CD4-positive, alpha-beta T cell treated with Interleukin-4 for 4 hours (primary cell): ENCODE measurements at places on chromosomes 1 and 21.
A peak's percentile ranks its signal among the peaks of the same experiment; 100 is the strongest.

DNA sequence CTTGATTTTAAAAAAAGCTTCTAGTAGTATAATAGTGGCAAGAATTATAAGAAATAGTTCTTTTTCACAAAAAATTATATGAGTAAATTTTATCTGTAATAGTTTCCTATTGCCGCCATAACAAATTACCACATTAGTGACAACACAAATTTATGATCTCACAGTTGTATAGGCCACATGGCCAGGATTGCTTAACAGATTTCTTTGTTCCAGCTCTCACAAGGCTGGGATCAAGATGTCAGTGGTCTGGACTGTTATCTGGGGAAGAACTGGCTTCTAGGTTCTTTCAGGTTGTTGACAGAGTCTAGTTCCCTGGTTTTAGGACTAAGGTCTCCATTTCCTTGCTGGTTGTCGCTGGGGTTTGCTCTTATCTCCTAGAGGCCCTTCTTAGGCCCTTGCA lies 236.4 kb downstream of the USP25 start:
- no peak for DNase-seq

- peak; percentile 47 for DNase-seq
Measured at GRCh38 chr1:182054698-182055326, 6.7 kb downstream of the ZNF648 start.

DNA sequence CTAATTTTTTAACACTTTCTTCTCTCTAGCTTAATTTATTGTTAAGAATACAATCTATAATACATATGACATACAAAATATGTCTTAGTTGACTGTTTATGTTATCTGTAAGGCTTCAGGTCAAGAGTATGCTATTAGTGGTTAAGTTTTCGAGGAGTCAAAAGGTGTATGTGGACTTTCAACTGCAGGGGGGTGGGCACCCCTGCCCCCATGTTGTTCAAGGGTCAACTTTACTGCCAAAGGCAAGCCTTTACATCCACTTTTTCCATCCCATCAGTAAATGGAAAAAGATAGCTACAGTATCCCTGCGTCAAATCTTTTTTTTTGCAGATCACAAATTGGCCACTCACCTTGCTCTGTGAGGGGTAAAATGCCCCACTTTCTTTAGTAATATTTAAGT lies 6.3 kb downstream of the METTL18 start:
- no peak for DNase-seq

GRCh38 chr1:37807220-37807554 lies 403 bp upstream of the C1orf122 start:
- DNase-seq: no peak

DNA sequence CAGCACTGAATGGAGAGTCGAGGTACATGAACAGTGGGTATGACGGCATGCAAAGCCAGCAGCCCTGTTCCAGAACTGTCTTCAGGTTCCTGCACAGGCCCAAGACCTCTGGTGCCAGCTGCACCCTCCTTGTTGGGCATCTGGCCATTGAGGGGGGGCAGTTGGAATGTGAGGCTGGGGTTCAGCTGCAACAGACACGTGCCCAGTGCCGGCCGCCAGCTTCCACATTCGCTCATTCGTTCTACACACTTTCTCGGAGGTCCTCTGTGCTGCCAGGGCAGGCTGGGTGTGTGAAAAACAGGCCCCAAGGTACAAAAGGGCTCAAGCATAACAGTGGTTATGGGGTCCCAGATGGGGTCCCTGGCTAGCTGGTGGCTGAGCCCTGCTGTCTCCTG lies 37.9 kb upstream of the SLC19A1 start:
- DNase-seq: no peak

DNA sequence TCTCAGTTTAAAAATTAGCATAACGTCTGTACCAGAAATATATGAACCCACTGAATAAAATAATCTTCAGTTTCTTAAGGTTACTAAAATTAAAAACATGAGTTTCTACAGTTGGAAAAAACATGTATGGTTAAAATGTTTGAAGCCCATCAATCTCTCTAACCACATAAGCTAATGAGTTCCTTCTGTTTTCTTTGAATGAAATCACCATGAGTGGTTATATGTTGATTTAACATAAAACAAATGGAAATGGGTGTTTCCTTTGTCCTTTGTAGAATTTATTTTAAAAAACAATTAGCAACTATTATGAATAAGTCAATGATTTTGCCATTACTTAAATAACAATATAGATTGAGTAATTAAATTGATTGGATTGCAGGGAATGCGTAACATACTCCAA lies 3.0 kb upstream of the ADGRL2 start:
- DNase-seq: no peak

GRCh38 chr1:208044589-208045462 lies 133.9 kb upstream of the CD34 start:
- DNase-seq: no peak

GRCh38 chr1:245079021-245079609 lies 75.7 kb upstream of the KIF26B start:
- no peak for DNase-seq

GRCh38 chr1:62309906-62310305 lies 9.3 kb downstream of the KANK4 start:
- DNase-seq: no peak

DNA sequence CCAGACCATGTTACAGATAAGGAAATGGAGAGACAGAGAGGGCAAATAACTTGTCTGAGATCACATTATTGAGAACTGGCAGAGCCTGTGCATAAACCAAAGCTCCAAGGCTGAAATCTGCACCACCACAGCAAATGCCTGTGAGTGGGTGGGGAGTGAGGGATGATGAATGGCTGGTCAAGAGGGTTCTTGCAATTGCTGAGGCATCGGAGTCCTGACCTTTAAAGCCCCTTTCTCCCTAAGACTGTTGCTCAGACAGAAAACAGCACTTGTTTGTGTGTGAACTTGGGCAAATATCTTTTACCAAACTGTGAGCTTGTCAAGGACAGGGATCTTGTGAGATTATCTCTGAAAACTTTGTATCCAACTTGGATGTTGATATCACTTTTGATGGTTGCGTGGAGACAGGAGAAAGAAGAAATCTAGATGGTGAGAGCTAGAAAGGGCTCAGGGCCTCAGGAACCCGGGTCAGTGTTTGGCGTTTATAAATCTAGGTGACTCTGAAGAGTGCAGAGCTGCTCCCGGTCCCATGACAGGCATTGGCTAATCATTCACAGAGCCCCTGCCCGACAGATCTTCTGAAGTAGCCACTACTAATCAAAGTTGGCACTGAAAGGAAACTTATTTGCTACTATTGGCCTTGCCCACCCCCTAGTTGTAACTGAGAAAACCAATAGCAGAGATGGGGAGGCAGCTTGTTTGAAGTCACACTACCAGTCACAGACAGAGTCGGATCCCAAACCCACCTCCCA lies 122.3 kb downstream of the FOXD2 start:
- DNase-seq: no peak

- DNase-seq: no peak
Measured at GRCh38 chr1:59598120-59598440, 216.7 kb upstream of the HOOK1 start.
